ENCODE measurements at places on chromosomes 12 and 14. TPM values are rescaled to one million over a fixed set of nuclear protein-coding genes. Genes with fewer than 3 reads are reported as not detected.

MIPOL1 gene
- 4.3 TPM for polyA plus RNA-seq

IL22 gene
- polyA plus RNA-seq = not detected

CCDC175 gene
- polyA plus RNA-seq = not detected

PITPNM2 gene
- polyA plus RNA-seq = 2.2 TPM

MTHFD1 gene
- 39.4 TPM for polyA plus RNA-seq

KLHL33 gene
- polyA plus RNA-seq = 0.09 TPM

KRT81 gene
- polyA plus RNA-seq = not detected

ARHGEF25 gene
- polyA plus RNA-seq = 12.1 TPM

LARP4 gene
- polyA plus RNA-seq = 33.9 TPM

OR5AU1 gene
- not detected for polyA plus RNA-seq

ACTR10 gene
- polyA plus RNA-seq = 121 TPM

PRB2 gene
- not detected for polyA plus RNA-seq

MMP17 gene
- polyA plus RNA-seq = 3.2 TPM

TMEM179 gene
- not detected for polyA plus RNA-seq

SDSL gene
- 5.6 TPM for polyA plus RNA-seq

NPAS3 gene
- 0.10 TPM for polyA plus RNA-seq

GDF3 gene
- not detected for polyA plus RNA-seq

KCNC2 gene
- polyA plus RNA-seq = not detected

OR6C70 gene
- not detected for polyA plus RNA-seq

TOMM20L gene
- polyA plus RNA-seq = not detected

KERA gene
- polyA plus RNA-seq = not detected

ADAM20 gene
- polyA plus RNA-seq = 0.03 TPM

FGF23 gene
- polyA plus RNA-seq = not detected

TMEM30B gene
- polyA plus RNA-seq = 0.52 TPM

SERPINA12 gene
- not detected for polyA plus RNA-seq

SRGAP1 gene
- polyA plus RNA-seq = 23.8 TPM

RBP5 gene
- not detected for polyA plus RNA-seq

SLC6A13 gene
- not detected for polyA plus RNA-seq

TIGAR gene
- polyA plus RNA-seq = 20.7 TPM

AQP6 gene
- polyA plus RNA-seq = not detected

CERS5 gene
- polyA plus RNA-seq = 70.3 TPM

SSTR1 gene
- 7.8 TPM for polyA plus RNA-seq

Measured in fibroblast of lung (primary cell).